OCI-M1 (cell line): ENCODE measurements at places on chromosomes 5 and 9.

DNA sequence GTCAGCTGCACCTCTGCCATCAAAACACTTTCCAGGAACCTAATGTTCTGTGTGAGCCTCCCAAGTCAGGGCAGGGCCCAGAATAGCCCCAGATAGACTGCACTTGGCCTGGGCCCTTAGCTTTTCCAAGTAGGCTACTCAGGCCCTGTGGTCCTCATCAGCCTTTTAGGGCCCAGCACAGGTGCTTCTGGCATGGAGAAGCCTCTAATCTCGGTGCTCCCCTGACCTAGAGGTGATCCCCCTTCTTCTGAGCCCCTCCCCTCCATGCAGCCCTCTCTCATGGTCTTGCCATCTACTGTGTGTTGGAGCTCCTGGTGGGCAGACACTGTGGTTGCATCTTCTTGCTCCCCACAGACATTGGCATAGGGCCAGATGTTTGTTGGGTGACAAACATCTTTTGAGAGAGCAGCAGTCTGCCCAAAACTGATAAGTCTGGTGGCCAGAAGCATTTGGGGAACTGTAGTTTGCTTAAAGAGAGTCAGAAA is 28.1 kb downstream of the FRMPD1 start:
- peak; percentile 94 for DNase-seq

DNA sequence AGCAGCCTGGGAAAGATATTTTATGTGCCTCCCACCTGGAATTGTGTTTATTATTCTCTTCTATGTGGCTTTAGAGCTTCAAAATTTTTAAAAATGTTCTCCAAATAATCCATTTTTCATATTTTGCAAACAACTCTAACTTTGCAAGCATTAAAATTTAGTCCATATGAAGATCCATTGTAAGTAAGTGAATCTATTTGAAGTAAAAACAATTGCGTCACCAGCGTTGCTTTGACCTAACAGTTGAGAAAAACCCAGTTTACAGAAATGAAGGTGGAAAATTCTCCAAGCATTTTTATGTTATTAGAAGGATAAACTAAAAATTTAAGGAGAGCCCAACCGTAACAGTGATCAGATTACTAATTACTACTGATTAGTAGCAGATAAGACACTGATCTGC is 38.9 kb upstream of the TLX3 start:
- no peak for DNase-seq

- DNase-seq: no peak
Measured at GRCh38 chr9:92723801-92724323, 40.8 kb downstream of the BICD2 start.

- DNase-seq: no peak
Measured at GRCh38 chr9:91689006-91689405, 261.0 kb downstream of the ROR2 start.
